ENCODE measurements at places on chromosomes 3 and 15.

DNA sequence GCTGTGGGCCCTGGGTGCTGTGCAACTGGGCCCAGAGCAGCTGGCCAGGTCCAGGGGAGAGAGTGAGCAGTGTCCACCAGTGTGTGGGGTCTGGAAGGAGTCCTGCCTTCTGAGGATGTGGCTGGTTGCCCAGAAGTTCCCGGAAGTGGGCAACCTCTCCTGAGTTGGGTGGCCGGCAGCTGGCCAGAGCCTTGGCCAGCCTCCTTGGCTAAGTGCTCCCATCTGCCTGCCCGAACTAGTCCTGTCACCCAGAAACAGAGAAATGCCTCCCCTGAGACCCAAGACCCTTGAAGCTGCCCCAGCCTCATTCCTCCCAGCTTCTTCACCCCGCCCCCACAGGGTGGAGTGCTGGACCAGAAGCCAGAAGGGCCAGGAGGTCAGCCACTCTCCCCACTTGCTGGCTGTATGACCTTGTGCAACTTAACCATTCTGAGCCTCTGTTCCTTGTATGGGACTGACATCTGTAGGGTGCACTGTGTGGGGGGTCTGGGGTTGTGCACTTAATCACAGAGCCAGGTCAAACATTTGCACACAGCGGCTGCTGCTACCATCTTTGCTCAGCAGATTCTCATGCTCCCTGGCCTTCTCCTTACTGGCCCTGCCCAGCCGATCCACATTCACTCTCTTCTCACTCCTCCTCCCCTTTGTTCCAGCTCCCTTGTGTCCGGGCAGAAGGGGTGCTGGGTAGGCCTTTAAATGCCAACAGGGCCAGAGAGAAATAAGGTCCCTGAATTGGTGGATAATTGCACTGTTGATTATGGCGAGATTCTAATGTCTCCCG lies 7.5 kb upstream of the ALAS1 start:
- no peak for DNase-seq

- no peak for DNase-seq
Measured at GRCh38 chr3:139460076-139460475, 16.2 kb downstream of the RBP2 start.

- DNase-seq: no peak
Measured at GRCh38 chr15:60612400-60613048, 133.6 kb upstream of the ICE2 start.

GRCh38 chr3:134516905-134517304 lies 31.0 kb downstream of the CEP63 start:
- DNase-seq: no peak

DNA sequence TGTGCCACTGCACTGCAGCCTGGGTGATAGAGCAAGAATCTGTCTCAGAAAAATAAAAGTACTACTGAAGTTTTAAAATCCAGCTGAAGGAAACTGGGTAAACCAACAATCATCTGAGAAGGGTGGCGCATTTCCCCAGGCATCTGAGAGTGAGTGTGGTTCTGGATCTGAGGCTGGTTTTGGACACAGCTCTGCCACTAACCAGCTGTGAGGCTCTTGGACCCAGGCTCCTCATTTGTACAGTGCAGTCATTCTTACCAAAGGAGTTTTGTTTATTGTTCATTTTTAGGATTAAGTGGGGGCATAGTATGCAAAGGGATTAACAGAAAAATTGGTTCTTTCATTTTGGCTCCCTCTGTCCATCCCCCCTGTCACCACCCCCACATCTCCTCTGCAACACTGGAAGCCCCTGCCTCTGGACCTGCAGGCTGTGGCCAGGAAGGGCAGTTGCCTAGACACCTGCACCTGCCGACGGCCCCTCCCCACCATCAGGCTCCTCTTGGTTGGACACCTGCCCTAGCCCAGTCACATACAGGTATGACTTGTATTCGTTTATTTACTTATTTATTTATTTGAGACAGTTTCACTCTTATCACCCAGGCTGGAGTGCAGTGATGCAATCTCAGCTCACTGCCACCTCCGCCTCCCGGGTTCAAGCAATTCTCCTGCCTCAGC lies 8.8 kb downstream of the NUP210 start:
- DNase-seq: no peak

Data from BJ (cell line).